ENCODE measurements at places on chromosomes 6 and 20.

GRCh38 chr6:144395014-144395413 lies 109.9 kb downstream of the UTRN start:
- DNase-seq, result no peak

DNA sequence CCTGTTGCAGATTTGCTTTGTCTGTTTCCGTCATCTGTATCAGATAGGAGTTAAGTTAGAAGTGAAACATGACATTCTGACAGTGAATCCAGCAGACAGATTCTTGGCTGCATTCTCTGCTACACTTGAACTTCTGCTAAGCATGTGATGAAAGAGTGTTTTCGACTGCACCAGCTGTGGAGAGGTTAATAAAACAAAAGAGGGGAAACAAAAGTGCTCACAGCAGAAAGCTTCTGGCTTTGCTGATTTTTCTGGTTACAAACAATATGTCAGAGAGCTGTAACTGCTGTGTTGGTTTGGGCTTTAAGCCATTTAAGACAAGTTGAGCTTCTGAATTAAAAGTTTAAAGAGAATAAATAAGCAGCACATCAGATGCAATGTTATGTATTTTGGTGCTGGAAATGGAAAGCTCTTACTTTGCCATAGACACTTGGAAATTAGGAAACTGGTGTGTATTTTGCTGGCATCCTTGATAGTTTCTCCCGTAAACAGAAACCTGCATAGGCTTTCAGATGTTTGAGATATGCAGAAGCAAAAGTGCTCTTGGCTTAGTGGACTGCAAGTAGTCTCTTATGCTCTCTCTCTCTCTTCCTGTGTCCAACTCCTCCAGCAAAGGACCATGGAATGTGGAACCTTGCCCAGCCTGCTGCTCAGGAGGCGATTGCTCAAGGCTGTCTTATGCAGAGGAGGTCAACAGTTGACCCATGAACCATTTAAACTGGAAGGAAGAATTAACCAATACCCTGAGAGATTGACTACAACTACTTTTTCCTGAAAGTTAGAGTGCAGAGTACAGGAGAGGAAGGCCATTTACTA lies 104.9 kb downstream of the RPS12 start:
- DNase-seq, result peak; percentile 82

DNA sequence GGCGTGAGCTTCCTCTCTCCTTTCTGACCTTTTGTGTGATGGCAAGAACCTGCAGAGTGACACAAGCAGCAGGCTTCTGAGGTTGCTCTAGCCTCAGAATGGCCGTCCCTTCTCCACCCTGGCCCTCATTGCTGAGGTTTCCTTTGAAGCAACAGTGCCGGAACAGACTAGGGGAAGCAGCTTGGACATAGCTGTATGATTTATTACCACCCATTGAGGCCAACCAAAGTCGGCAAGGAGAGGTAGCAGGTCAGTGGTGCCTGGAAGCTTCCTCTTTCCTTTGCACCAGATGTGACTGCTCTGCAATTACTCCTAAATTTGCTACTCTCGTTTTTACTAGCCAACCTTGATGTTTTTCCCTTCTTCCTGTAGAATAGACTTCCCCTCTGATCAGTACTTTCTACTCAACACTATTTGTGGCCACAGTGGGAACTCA lies 31.4 kb downstream of the PTPN1 start:
- no peak for DNase-seq

DNA sequence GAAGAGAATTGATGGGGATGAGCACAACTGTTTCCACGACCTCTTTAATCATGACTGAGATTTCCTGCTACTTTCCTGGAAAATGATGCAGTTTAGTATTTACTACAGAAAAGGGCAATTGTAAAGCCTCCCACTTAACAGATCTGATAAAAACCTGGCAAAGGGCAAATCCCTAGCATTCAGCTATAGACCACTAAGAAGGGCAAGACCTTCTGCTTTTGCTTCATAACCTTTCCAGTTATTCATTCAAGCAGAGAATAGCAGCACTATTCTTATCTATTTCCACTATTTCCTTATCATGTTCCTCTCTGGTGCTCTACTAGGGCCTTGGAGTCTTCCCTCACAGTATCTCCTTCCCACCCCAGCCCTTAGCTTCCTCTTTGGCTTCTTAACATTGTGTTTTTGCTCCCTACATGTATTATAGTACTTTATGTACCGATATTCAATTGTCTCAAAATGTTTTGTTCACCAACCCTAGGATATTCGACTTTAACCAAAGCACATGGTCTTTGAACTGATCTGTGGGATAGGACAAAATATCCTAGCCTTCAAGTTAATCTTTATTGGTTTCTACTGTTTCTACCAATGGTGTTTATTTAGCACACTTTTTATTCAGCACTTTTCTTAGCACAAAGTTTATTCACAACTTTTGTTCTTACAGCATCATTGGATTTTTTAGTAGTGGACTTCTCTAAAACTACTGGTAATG lies 32.7 kb upstream of the MANEA start:
- DNase-seq, result no peak

DNA sequence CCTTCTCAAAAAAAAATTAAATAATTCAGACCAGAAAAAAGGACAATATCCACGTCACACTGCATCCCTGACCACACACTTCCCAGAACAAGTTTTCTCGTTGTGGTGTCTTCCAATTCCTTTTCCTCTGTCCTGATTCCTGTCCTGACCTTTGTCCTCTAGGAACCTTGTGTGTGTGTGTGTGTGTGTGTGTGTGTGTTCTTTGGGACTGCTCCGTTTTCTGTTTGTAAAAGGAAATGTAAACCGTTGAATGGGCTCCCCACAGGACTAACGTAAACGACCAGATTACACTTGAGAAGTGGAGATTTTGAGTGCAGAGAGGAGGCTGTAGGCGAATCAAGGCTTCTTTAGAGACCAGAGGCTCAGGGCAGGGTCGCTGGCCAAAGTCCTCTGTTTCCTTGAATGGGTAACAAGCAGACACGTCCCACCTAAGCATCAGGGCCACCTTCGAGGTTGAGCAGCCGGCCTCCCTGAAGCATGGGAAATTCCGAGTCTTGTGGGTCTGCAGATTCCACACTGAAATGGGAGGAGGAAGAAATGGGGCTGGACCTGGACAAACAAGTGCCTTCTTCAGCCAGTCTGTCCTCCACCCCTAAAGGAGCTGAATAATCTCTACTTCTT lies 7.3 kb downstream of the ZBTB46 start:
- no peak for DNase-seq

DNA sequence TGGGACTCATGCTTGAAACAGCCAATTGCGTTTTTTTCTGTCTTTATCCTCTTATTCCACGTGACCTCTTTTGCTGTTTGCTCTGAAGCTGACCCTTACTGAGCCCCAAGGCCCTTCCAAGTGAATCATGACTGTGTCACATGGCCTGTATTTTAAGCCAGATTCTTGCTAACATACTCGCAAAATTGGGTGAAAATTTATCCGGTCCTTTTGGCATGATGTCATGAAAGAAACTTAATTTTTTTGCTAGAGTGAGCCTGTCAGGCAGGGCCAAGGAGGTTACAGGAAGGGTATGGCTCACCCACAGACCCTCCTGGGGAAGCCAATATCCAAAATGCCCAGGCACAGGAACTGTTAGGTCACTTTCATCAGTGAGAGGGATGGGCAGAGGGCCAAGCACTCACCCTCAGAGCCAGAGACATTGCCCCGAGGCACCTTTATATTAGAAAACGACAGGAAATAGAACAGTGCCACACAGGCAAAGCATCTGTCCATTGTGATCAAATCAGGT lies 296.7 kb downstream of the CDH26 start:
- DNase-seq, result no peak

DNA sequence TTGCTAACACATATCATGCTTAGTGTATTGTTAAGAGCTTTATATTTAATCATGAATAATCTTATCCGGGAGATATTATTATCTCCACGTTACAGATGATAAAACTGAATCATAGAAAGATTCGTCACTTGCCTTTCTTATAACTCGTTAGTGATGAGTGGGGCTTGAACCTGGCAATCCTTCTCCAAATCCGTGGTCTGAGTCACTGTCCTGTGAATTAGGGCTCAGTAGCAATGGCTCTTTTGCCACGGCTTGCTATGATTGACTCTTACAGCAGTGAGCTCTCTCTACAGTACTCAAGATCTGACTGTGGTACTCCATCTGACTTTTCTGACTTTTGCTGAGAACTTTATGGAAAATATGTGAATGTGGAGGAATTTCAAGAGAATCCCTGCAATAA lies 246.9 kb downstream of the PACRG start:
- DNase-seq, result no peak

- peak; percentile 94 for DNase-seq
These were observed 67.4 kb downstream of the ZBTB2 start for GRCh38 chr6:151323791-151324487.

- no peak for DNase-seq
These were observed 9.8 kb downstream of the MMUT start for GRCh38 chr6:49453221-49453620.

DNA sequence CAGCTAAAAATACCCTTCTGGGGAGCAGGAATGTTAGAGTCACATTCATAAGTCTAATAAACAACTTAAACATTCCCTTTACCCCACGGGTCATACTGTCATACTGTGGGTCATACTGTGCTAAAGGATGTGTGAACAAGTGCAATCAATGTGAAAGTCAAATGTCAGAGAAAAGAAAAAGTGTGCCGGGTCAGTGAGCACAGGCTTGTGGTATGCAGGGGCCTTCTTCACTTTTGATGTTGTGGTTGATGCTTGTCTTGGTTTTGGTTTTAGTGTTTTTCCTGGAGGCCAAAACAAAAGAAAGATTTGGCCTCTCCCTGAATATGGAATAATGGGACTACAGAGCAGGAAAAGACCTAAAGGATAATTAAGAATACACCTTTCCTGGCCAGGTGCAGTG lies 267.9 kb upstream of the PLN start:
- no peak for DNase-seq

- no peak for DNase-seq
These were observed 20.2 kb downstream of the SLC9A8 start for GRCh38 chr20:49832632-49833327.

DNA sequence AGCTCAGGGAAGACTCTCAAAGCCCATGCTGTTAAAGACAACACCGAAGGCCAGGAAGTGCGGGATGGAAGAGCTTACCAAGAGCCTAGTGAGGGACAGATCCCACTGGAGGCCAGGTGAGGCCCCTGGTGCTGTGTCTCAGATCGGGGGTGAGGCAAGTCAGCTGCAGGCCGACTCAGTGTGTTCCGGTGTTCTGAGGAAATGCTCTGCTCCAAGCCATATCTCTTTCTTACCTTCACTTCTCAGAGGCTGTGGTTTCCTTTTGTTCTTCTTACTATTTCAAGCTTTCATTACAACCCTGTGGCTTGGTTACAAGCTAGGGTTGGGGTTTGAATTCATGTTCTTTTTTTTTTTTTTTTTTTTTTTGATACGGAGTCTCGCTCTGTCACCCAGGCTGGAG lies 114.3 kb upstream of the ZFP64 start:
- no peak for DNase-seq

GRCh38 chr20:59933296-59933848 lies at the start of gene SYCP2:
SYCP2 (minus strand) TSS chr20:59933637; CDS start chr20:59922413, 11,224 bp downstream.
- peak; percentile 67 for DNase-seq

GRCh38 chr6:100622907-100623692 lies 158.4 kb upstream of the SIM1 start:
- DNase-seq, result no peak

GRCh38 chr20:20692587-20692986 lies 19.9 kb downstream of the RALGAPA2 start:
- no peak for DNase-seq

DNA sequence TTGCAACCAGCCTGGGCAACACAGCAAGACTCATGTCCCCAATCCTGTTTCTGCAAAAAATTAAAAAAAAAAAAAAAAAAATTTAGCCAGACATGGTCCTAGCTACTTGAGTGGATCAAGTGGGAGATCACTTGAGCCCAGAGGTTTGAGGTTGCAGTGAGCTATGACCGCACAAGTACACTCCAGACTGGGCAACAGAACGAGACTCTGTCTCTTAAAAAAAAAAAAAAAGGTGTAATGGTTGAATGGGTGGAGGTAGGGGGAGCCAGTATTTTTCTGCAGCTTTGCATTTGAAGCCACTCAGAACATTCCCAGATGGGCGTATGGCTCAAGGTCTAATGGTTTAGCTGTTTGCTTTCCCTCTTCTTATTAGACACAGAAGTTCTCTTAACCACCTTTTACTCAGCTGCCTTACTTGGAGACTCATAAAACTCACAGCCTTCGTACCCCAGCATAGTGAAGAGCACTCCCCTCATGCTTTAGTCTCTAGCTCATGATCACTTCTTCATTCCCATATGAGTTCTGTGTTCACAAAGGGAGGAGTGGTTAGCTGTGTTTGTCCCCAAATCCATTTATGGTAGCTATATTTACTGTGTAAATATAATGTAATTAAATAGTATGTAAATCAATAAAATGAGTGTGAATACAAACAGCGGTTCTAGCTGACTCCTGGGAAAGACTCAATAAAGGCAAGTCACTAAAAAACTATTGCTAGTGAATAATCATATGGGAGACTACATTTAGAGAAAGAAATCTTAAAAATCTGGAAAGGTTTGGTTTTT lies 9.0 kb downstream of the FKBP1A start:
- no peak for DNase-seq

- DNase-seq, result no peak
These were observed 3.1 kb downstream of the LTB start for GRCh38 chr6:31579119-31579505.

- no peak for DNase-seq
These were observed 15.0 kb upstream of the TBX18 start for GRCh38 chr6:84779380-84779779.

GRCh38 chr6:128914051-128914450 lies 31.1 kb downstream of the LAMA2 start:
- no peak for DNase-seq
